ENCODE measurements at places on chromosomes 6 and 20.

DNA sequence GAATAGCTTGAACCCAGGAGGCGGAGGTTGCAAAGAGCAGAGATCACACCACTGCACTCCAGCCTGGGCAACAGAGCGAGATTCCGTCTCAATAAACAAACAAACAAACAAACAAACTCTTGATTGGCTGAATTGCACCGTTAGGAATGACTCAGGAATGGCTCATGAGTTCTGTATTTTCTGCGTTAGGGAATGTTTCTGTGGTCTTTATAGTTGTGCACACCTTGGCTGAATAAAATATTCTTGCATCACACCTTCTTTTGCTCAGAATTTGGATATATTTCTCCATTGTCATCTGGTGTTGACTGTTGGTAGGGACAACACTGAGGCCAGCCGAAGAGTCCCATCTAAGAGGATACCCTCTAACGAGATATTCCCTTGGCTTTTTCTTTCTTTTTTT is 19.6 kb upstream of the PI16 start:
- DNase-seq = no peak

GRCh38 chr20:50439539-50440453 is 70.4 kb upstream of the PTPN1 start:
- DNase-seq = no peak

DNA sequence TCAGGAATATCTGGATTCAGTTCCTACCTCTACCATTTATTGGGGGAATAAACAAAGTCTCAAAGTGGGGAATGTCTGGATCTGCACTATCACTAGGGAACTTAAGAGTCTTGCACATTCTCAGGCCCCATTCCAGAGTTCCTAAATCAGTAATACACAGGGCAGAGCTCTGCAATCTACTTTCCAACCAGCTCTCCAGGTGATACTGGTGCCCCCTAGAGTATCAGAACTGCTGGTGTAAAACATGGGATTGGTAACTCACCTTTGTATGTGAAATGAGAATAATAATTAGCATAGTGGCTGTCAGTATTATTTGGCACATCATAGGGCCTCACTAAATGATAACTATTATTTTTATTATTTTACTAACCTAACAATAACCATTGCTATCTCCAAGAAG is 278.8 kb upstream of the IMPG1 start:
- DNase-seq = no peak

DNA sequence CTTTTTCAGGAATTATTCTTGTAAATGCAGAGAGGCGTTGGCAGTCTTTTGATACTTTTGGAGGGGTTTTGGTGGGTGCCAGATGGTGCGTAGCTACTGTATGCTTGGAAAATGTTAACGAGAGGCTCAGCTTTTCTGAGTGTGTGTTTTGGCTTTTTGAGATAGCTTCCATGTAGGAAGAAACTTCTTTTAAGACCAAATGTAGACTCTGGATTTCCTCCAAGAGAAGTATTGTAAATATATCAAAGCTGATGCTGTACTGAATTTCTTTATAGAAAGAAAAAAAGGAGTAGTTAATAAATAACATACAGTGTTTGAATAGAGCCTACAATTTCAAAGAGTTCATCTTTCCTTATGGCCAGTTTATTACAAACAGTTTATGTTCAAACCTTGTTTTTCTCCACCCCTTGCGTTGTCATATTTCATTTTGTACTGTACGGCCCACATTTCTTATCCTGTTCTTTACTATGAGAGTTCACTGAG is 16.7 kb downstream of the TIAM2 start:
- no peak for DNase-seq

- no peak for DNase-seq
These were observed 8.7 kb upstream of the IFNGR1 start for GRCh38 chr6:137227871-137228302.

GRCh38 chr20:62906647-62907375 is 19.5 kb downstream of the DIDO1 start:
- no peak for DNase-seq

- no peak for DNase-seq
These were observed 22.1 kb upstream of the DSN1 start for GRCh38 chr20:36795691-36796090.

DNA sequence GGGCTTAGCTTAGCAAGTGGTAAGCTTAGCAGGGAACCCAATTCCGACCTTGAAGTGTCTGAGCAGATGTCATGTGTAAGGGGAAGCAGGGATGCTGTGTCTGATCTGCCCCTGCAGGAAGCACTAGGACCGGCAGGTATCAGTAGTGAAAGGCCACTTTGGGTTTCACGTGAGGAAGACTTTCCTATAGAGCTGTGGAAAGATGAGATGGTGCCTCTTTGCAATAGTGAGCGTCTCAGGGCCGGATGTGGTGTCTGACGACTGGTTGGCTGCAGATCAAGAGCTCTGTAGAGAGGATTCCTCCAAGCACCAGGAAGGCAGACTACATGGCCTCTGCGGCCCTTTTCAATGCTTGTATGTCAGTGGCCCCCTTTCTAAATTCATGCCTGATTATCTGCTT is 98.3 kb downstream of the TIAM2 start:
- DNase-seq = no peak

DNA sequence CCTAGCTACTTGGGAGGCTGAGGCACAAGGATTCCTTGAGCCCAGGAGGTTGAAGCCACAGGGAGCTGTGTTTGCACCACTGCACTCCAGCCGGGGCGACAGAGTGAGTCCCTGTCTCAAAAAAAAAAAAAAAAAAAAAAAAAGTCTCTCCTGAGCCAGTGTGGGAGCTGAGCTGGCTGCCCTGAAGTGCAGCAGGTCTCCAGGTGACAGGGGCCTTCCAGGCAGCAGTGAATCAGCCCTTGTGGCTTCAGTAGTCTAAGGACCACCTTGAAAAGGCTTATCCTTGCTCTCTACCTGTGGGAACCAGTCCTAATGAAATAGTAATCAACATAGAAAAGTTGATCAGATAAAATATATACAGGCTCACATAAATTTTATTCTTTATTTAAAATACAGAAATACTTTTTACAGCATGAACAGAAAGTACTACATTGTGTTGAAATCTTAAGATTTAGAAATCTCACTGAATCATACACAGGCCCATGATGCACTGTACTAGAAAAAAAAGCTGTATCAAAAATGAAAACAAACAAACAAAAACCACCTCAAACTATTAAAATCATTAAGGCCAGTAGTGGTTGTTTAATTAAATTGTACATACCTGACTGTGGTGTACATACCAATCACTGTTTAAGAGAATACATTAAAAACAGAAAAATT is 128.9 kb downstream of the SCML4 start:
- no peak for DNase-seq

GRCh38 chr20:4896971-4897497 is 104.3 kb downstream of the SLC23A2 start:
- DNase-seq = no peak

- DNase-seq = no peak
These were observed 14.3 kb upstream of the ZC3H12D start for GRCh38 chr6:149499066-149499465.

DNA sequence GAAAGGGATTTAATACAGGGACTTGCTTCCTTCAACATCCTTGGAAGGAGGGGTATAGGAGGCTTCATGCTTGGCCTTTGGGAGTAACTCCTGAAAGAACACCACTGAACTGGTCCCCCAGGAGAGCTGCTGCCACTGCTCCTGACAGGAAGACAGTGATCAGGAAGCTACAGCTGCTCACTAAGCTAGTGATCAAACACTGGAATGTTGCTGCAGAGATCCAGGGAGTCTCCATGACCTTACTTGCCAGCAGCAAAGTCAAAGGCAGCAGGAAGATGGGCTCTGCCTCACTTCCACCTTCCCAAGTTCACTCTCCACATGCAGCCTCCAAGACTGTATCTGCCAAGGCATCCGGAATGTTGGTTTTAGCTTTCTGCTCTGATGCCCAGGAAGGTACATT is 31.8 kb downstream of the PIM1 start:
- no peak for DNase-seq

GRCh38 chr6:113428702-113429101 is 428.4 kb upstream of the MARCKS start:
- no peak for DNase-seq

DNA sequence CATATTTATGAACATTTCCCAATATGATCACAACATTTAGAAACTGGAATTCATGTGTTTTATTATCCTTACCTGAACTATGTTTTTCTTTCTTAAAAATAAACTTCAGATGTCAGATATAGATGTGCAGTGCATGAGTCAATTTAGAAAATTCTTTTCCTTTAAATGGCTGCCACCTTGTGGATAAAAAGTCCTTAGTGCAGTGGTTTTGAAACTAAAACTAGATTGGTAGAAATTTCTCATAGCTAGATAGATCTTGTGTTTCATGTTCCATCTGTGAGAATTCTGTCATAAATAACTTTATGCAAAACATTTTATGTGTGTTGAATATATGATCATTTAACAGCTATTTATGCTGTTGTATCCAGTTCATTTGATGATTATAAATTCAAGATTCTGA is 134.9 kb downstream of the KLHL32 start:
- DNase-seq = no peak

GRCh38 chr6:115415378-115415777 is 645.3 kb downstream of the FRK start:
- DNase-seq = no peak

- no peak for DNase-seq
These were observed 248.5 kb downstream of the HAO1 start for GRCh38 chr20:7691647-7692269.

DNA sequence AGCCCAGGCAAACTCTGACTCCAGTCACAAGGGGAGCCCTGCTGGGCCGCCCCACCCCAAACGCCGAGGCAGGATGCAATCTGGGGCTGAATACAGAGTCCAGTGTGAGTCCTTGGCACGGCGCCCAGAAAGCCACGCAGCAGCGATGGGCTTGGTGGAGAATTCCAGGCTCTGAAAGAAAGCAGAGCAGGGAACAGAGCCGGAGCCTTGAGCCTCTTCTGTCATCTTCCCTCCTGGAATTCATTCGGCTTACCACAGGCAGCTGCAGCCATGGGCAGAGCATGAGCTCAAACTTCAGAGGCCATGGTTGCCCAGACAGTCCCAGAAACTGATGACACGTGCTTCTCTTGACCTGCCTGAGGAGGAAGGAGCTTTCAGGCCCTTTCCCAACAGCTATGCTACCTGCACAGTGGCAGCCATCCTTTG is 441.1 kb upstream of the JARID2 start:
- peak; percentile 10 for DNase-seq

DNA sequence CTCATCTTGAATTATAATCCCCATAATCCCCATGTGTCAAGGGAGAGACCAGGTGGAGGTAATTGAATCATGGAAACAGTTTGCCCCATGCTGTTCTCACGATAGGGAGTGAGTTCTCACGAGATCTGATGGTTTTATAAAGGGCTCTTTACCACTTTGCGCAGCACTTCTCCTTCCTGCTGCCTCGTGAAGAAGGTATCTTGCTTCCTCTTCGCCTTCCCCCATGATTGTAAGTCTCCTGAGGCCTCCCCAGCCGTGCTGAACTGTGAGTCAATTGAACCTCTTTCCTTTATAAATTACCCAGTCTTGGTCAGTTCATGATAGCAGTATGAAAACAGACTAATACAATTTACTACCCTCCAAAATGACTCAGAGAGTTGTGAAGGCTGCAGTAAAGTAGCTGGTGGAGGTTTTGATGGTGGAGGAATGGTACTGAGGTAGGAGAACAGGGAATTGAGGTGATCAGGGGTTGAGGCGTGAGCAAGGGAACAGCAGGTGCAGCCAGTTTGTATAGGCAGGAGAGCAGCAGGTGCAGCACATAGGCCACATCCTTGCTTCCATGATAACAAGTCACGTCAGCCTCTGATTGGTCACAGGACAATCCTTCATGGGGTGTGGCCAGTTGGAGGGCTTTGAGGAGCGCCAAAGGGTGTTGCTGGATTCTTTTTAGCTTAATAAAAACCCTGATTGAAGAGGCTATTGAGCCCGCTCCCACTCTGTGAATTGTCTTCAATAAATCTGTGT is 150.0 kb downstream of the CDC5L start:
- DNase-seq = no peak

GRCh38 chr6:29941471-29941870 is 861 bp upstream of the HLA-A start:
- DNase-seq = no peak

DNA sequence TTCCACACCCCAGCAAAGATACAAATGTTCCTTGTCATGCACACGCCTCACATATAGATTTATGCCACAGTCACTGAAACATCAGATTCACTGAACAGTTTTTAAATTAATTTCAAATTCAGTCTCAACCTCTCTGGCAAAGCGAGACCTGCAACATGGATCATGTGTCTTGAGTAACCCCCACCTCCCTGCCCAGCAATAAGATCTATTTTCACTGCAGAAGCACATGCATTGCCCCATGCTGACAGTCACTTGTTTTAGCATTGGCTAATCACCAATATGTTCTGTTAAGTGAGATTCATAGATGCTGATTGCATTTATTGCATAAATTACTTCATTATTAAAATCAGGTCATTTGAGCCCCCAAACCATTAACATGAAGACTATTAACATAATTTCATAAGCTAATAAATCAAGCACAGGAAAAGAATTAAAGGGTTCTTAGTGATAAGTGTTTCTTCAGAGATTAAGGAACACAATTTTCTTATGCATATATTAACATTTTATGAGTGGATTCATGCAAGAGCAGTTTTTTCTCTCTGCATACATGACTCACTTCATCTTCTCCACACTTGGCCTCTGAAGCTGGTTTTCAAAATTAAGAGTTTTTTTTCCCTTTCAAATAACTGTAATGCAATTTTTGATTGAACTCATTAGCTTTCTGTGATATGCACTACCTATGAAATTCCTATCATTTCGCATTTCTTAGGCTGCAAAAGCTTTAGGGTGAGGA is 173.2 kb upstream of the SOX4 start:
- no peak for DNase-seq

GRCh38 chr20:33963751-33964150 is 30.0 kb upstream of the RALY start:
- no peak for DNase-seq

GRCh38 chr20:35347011-35347410 is 54.8 kb upstream of the FAM83C start:
- DNase-seq = no peak

- DNase-seq = no peak
These were observed 39.7 kb upstream of the TULP1 start for GRCh38 chr6:35552285-35552917.

DNA sequence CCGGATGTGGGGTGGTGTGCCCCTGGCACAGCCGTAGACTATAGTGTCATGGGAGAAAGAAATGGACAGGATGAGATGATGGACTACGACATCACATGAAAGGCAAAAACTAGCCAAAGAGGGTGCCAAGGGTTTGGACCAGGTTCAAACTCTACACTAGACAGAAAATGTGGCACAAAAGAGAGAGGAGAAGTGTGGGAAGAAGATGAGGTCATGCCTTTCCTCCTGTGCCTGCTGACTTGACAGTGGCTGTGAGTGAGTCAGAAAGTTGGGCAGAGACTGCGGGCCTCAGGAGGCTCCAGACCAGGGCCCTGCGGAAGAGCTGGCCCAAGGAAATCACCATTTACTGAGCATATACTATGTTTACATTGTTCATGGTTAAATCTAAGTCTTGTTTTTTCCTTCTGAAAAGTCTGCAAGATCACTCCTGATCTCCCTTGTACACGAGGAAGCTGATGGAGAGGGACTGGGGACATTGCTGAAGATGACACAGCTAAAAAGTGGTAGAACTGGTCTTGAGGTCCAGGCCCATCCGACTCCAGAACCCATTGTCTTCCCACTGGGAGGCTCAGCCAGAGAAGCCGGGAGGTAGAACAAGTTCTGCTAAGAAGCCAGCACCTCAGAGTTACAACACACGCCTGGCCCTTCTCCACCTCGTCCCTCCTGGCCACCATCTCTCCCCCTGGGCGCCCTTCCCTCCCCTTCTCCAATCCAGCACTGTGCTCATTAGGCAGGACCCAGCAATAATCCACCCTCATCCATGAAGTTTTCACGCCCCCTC is 35.6 kb downstream of the CNKSR3 start:
- DNase-seq = no peak
